ENCODE measurements at places on chromosomes 5 and 9. TPM values are rescaled to one million over a fixed set of nuclear protein-coding genes. Genes with fewer than 3 reads are reported as not detected.

GRCh38 chr5:40258222-40258621 lies 421.5 kb upstream of the PTGER4 start:
- DNase-seq = no peak

Gene SARDH
- total RNA-seq = 2.0 TPM

- DNase-seq = no peak
Measured at GRCh38 chr5:154524181-154524580, 46.2 kb upstream of the HAND1 start.

Gene NKD2
- 2.0 TPM for total RNA-seq

DNA sequence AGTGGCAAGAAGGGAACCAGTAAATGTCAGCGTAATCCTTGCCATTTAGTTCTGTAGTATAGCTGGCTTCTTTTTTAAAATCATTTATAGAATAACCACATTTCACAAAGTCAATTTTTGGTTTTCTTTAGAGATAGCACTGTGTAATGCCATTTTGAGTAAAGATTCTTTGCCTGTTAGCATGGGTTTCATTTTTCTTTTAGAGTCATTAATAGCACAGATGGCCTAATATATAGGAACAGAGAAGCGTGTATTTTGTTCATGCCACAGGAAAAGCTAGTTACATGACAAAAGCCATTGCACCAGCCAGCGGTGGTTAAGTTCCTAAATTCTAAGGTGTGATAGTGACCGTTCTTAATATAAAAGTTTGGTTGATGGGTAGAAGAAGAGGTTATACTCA lies 1363.9 kb downstream of the MAT2B start:
- DNase-seq = no peak

Gene MEIKIN
- total RNA-seq = not detected

Gene AHRR
- 11.3 TPM for total RNA-seq

- no peak for DNase-seq
Measured at GRCh38 chr5:150499437-150499956, 8.4 kb upstream of the NDST1 start.

Gene TYRP1
- total RNA-seq = not detected

- DNase-seq = no peak
Measured at GRCh38 chr5:68155940-68156339, 59.6 kb upstream of the PIK3R1 start.

Gene LVRN
- 1.7 TPM for total RNA-seq

Gene DMRT3
- total RNA-seq = not detected

- DNase-seq = no peak
Measured at GRCh38 chr5:60826653-60827052, 17.4 kb downstream of the ELOVL7 start.

Data from vagina (tissue), 2 donors.